ENCODE measurements at places on chromosomes 2 and 18. TPM values are rescaled to one million over a fixed set of nuclear protein-coding genes. Genes with fewer than 3 reads are reported as not detected.

- no peak overlapping the region for H3K4me3 ChIP-seq
- no peaks in the 10 kb centered on the region for H3K4me1 ChIP-seq
- H3K36me3 ChIP-seq: no peaks in the 10 kb centered on the region
- H3K27ac ChIP-seq: no peak overlapping the region
- DNase-seq: no peak
Observed at GRCh38 chr2:204977914-204978313, 432.6 kb downstream of the PARD3B start.

NMUR1 gene
- 0.94 TPM for total RNA-seq

GRB14 gene
- 41.7 TPM for total RNA-seq

- H3K27ac ChIP-seq: no peak overlapping the region
- no peaks in the 10 kb centered on the region for H3K27me3 ChIP-seq
- no peaks in the 10 kb centered on the region for H3K4me1 ChIP-seq
- DNase-seq: no peak
- H3K36me3 ChIP-seq: no peaks in the 10 kb centered on the region
- no peak overlapping the region for H3K4me3 ChIP-seq
Observed at GRCh38 chr2:152513681-152514080, 178.7 kb downstream of the FMNL2 start.

GRCh38 chr2:238162846-238163441, 4.2 kb downstream of the ERFE start:
- H3K27me3 ChIP-seq: no peaks in the 10 kb centered on the region
- no peak overlapping the region for H3K4me3 ChIP-seq
- no peaks in the 10 kb centered on the region for H3K36me3 ChIP-seq
- no peak overlapping the region for H3K27ac ChIP-seq
- DNase-seq: no peak

DNA sequence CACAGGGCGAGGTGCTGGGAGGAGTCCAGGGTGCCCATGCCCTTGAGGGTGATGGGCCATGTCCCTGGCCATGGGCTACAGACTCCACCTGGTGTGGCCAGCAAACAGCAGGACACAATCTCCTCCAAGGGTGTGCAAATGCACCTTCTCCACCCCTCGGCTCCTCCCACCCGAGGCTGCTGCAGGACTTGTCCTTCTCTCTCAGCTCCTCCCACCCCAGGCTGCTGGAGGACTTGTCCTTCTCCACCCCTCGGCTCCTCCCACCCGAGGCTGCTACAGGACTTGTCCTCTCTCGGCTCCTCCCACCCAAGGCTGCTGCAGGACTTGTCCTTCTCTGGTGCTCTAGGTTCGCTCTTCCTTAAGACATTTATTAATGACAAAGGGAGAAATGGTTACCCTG, 57.3 kb upstream of the SNTG2 start:
- no peaks in the 10 kb centered on the region for H3K4me1 ChIP-seq
- no peak overlapping the region for H3K27ac ChIP-seq
- no peaks in the 10 kb centered on the region for H3K36me3 ChIP-seq
- DNase-seq: no peak
- H3K27me3 ChIP-seq: no peaks in the 10 kb centered on the region
- H3K4me3 ChIP-seq: no peak overlapping the region

DNA sequence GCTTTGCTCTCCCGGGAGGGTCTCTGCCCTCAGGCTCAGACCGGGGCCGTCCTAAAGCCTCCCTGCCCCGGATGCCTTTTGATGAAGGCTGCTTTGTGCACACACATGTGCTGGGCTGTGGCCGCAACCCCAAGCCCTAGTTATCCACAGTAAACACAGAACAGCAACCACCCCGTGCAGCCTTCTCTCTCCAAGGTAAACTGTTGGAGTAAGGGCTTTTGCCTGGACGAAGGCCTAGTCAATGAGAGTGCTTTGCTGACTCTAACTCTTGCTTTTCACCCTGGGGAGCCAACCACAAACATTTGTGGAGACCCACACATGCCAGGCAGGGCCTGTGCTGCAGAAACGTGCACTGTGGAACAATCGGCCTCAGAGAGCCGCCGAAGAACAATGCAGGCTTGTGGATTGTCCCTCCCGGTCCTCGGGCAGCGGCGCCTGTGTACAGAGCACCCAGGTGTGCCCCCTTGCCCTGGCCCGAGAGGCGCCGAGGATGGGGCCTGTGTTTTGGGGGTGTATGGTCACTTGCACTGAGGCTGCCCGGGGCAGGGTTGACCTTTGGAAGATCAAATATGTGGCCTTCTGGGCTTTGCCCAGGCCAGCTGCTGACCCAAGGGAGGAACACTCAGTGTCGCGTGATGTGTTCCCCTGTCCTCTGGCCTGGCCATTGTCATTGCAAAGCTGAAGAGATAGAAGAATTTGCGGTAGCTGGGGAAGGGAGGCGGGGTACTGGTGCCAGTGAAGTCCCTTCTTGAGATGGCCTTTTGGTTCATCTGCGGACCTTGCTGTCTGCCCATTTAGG, 37.0 kb downstream of the CTIF start:
- no peaks in the 10 kb centered on the region for H3K36me3 ChIP-seq
- H3K27ac ChIP-seq: no peak overlapping the region
- H3K4me3 ChIP-seq: no peak overlapping the region
